Activated CD4-positive, alpha-beta T cell treated with anti-CD3 and anti-CD28 coated beads, Interleukin-2, amount 50 U/mL, for 48 hours (primary cell): ENCODE measurements at places on chromosomes 16 and 17.
A peak's percentile ranks its signal among the peaks of the same experiment; 100 is the strongest.

DNA sequence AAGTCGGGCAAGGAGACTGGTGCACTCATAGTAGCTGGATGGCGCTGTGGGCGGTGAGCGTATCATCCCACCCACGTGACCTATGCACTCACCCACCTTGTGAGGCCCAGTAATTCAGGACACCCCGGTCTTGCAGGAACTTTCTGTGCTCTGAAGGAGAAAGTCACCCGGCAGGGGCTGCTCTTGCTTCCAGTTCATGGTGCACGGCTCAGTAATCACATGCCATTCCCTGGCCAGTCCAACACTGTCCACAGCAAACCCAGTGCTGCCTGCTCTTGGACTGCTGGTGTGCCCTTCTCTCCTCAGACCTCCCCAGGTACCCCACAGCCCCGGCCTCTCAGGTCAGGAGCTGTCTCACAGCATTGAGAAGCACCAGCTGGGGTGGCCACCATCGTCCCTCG, 16.4 kb upstream of the RHBDF2 start:
- no peak for DNase-seq

DNA sequence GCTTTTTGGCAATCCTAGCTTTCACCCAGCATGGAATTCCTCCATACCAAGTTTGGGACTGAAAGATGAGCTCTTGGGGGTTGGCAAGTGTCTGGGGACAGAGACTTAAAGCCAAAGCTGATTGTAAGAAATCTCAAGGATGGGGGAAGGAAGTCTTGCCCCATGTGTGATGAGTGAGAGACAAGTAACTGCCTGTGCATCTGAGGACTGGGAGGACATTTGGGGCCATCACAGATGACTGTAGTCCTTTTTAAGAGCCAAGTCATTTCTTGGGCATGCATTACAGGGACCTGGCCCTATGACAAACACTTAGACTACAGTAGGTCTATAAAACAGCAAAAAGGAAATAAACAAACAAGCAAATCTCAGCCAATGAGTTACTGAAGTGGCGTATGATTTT, 36.3 kb upstream of the CCL2 start:
- DNase-seq = no peak

GRCh38 chr16:67963662-67964321, 4.6 kb downstream of the SLC12A4 start:
- DNase-seq = no peak

- no peak for DNase-seq
Observed at GRCh38 chr17:54270499-54270898, 447.8 kb downstream of the KIF2B start.

GRCh38 chr17:80961541-80962330, 29.9 kb upstream of the CHMP6 start:
- no peak for DNase-seq

DNA sequence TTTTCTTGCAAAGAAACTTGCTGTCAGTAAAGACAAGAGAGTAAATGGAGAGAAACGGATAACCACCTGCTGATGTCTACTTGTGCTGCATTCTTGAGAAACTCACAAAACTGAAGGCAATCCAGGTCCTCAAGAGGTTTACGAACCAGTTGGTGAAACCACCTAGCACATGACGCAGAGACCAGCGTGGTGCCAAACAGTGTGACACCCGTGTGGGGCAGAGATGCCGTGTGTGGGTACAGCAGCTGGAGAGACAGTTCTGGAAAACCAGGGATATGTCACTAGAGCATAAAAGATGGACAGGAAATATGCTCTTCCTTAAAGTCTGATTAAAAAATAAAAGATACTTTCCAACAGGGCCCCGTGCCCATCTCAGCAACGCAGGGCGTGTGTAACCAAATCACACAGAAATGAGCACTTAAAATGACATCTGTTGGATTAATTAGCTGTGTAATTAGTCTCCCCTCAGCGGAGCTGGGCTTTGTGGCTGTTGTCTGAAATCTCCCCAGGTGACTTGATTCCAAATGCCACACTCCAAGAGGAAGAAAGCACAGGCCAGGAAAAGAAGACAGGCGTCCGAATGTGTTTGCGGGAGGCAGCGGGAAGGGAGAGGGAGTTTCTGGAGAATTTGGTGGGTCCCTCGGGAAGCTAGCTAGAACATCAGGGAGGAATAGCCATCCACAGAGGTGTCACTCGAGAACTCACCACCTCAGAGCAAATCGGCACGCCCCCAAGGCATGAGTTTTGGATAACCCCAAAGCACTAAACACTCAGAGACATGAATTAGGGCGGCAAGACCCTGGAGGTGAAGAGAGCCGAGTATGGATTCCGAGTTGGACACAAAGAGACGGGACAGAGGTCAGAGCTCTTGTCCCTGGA, 109.8 kb downstream of the ZFHX3 start:
- no peak for DNase-seq

- DNase-seq = no peak
Observed at GRCh38 chr16:9205661-9206060, 114.2 kb downstream of the HAPSTR1 start.

DNA sequence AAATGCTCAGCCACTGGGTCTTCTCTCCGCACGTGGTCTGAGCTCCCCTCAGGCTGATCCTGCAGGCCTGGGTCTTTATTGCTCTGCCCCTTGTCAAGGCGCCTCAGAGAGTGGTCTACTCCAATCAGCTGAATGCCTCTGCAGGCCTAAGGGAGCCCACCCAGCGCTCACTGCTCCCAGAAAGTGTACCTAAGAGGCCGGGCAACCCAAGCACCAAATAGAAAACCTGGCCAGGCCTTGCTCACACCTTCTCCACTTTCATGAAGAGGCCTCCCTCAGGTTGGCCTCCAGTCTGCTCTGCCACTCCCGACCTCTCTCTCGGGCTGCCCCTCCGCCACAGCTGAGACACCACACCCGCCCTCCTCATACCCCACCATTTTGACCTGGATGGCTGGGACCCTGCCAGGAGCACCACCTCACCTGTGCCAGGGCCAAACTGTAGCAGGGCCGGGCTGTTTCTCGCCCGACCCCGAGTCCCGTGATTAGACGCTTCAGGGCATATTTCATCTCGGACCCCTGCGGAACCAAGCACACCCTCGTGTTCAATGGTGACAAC, 665 bp downstream of the MYBBP1A start:
- DNase-seq = no peak

- DNase-seq = no peak
Observed at GRCh38 chr17:63515426-63515825, 7.7 kb upstream of the KCNH6 start.

DNA sequence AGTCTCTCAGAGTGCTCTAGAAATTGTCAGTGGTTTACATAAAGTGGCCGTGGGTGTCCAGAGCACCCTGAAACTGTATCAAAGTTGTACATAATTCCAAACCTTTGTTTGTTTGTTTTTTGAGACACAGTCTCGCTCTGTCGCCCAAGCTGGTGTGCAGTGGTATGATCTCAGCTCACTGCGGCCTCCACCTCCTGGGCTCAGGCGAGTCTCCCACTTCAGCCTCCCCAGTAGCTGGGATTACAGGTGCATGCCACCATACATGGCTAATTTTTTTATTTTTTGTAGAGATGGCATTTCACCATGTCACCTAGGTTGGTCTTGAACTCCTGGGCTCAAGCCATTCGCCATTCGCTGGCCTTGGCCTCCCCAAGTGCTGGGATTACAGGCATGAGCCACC, 24.3 kb upstream of the ADGRG1 start:
- peak; percentile 1 for DNase-seq

DNA sequence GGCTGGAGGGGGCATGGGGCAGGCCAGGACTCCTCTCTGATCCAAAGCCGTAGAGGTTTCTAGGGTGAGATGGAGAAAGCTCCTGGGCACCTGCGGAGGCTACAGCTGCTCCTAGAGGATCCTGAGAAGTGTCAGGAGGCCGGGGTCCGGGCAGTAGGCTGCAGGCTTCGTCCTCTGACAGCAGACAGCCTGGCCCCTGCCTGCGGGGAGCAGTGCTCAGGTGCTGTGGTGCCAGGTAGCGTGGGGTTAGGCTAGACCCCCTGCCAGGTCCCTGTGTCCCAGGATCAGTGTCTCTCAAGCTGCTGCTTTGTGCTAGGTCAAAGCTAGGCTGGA, 1.5 kb upstream of the MRPS34 start:
- no peak for DNase-seq

DNA sequence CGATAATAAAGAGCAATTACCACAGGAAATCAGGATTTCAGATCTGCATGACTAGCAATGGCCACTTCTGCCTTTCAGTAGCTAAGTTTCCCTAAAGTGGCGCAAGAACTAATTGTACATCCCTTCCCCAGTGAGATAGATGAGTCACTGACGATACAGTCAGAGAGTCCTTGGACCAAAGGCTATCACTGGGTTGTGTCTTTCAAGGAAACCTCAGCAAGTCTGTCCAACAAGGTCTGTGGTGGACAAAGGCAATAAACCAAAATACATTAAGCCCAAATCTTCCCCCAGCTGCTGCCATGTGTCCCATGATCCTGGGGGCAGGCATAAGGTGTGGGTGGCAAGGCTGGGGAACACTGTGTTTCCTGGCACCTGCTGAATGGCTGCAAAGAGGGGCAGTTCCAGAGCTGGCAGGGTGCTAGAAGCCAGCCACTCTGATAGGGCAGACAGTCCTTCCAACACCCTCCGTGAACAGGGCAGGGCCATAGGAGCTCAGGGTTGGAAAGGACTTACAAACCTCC, 20.5 kb upstream of the MTMR4 start:
- DNase-seq = no peak

GRCh38 chr17:45398800-45399199, 33.9 kb downstream of the ARHGAP27 start:
- no peak for DNase-seq

DNA sequence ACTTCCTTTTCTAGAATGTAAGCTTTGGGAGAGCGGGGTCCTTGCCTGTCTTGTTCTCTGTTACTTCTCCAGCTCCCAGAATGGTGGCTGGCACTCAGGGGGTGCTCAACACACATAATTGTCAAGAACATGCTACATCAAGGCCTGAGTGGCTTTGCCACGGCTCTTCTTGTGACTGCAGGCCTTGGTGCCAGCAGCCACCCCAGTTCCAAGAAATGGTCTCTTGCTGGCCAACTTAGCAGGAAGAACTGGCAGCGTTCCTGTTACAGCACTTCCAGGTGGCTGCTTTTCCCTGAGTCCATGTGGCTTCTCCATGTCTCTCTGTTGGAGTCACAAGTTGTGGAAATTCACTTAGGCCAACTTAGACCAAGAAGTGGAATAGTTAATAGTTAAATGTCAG, 36.1 kb downstream of the PRKCB start:
- no peak for DNase-seq

GRCh38 chr17:79915850-79916430, 76.7 kb upstream of the CBX4 start:
- no peak for DNase-seq

GRCh38 chr17:11245187-11245586, 4.2 kb downstream of the SHISA6 start:
- DNase-seq = no peak

DNA sequence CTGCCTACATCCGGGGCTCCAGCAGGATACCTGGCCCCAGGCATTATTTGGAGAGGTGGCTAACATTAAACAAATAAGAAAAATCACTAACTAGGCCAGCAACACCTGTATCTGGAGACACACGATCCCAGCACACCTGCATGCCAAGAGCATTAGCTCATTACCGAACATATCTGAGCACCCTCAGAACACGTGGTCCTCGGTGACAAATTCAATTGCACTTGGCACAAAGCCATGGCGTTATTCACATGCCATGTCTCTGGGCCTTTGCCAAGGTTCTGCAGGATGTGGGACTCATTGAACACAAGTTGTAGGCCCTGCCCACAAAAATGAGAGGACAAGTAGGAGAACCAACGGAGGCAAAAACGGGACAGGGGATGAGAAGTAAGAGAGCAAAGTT, 552.3 kb downstream of the TOX3 start:
- DNase-seq = no peak

- peak; percentile 38 for DNase-seq
Observed at GRCh38 chr16:89031715-89032659, 55.0 kb upstream of the CBFA2T3 start.
